Nucleus accumbens (tissue), 56 donors: ENCODE measurements at places on chromosomes 5 and 9.

- DNase-seq = no peak
Measured at GRCh38 chr5:9834871-9835770, 205.0 kb upstream of the TAS2R1 start.

DNA sequence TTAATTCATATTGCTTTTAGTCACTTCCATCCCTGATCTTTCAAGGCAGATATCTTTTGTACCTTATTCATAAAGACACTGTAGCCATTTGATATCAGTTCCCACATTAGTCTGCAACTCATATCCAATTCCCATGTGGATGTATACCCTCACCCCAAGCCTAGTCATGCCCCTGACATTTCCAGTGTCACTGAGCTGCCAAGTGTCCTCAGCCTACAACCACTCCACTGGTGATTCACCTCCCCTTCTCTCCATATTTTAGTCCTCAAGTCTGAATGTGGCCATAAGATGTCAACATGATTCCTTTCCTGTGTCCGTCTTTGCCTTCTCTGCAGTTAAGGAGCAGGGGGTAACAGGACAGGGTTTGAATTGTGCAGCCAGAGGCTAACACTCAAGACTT is 346.9 kb downstream of the RAB3C start:
- DNase-seq = no peak

GRCh38 chr5:78518365-78519197 is 130.0 kb downstream of the LHFPL2 start:
- no peak for DNase-seq

- DNase-seq = no peak
Measured at GRCh38 chr5:128441941-128442350, 96.1 kb downstream of the FBN2 start.

DNA sequence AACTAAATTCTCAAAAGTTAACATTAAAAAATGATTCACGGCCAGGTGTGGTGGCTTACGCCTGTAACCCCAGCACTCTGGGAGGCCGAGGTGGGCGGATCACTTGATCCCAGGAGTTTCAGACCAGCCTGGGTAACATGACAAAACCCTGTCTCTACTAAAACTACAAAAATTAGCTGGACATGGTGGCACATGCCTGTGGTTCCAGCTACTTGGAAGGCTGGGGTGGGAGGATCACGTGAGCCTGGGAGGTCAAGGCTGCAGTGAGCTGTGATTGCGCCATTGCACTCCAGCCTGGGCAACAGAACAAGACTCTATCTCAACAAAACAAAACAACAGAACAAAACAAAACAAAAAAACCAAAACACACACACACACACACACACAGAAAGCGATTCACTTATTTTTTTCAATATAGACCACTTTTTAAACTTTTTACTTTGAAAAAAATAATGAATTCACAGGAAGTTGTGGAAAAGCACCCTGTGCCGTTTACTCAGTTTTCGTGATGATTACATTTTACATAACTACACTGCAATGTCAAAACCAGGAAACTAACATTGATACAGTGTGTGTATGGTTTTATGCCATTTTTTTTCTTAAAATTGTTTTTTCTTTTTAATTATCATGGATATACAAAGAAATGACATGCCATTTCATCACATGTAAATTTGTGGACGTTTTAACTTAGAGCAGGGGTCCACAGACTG is 73.7 kb downstream of the TENT4A start:
- no peak for DNase-seq

DNA sequence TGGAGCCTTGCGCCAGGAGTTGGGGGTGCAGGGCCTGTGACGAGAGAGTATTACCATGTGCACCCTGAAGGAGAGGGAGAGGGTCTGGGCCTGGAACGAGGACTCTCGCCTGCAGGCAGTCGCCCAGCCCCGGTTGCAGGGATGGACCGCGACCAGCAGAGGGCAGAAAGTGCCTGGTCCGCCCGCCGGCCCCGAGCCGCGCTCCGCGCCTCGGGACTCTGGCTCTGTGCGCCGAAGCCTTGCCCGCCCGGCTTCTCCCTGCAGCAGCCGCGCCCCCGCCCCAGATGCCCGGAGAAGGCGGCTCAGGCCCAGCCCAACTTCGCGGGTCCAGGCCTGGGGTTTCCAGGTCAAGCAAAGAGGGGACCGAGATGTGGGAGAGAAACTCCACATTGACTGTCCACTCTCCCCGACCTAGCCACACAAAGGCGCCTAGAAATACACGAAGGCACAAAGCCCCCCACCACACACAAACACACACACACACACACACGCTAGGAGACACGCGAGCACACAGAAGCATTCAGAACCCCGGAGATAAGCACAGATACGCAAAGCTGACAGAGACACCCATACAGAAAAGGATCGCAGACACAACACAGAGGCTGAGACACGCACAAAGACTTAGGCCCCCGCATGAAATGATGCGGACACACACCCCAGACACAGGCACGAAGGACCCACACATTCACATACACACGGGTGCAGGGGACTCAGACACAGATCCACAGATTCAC is 2.0 kb upstream of the LMX1B start:
- no peak for DNase-seq

- DNase-seq = no peak
Measured at GRCh38 chr9:123261006-123261677, 7.2 kb downstream of the STRBP start.

DNA sequence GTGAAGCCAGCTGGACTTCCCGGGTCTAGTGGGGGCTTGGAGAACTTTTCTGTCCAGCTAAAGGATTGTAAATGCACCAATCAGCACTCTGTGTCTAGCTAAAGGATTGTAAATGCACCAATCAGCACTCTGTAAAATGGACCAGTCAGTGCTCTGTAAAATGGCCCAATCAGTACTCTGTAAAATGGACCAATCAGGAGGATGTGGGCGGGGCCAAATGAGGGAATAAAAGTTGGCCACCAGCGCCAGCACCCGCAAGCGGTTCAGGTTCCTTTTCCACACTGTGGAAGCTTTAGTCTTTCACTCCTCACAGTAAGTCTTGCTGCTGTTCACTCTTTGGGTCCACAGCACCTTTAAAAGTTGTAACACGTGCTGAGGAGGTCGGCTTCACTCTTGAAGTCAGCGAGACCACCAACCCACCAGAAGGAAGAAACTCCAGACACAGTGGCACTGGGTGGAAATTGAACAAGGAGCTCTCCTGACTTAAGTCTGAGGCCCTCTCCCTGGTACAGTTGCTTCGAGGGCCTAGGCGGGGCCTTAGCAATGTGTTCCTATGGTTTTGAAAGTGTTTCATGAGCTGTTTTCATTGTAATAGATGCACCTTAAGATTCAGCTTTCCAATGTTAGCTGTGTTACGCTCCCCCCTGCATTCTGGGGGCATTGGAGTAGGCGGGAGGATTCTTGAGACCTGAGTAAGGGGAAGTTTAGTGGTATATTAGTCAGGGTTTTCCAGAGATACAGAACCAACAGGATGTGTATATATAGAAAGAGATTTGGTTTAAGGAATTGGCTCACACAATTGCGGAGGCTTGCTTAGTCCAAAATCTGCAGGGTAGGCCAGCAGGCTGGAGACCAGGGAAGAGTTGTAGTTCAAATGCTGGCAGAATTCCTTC is 21.5 kb upstream of the MYO10 start:
- no peak for DNase-seq

DNA sequence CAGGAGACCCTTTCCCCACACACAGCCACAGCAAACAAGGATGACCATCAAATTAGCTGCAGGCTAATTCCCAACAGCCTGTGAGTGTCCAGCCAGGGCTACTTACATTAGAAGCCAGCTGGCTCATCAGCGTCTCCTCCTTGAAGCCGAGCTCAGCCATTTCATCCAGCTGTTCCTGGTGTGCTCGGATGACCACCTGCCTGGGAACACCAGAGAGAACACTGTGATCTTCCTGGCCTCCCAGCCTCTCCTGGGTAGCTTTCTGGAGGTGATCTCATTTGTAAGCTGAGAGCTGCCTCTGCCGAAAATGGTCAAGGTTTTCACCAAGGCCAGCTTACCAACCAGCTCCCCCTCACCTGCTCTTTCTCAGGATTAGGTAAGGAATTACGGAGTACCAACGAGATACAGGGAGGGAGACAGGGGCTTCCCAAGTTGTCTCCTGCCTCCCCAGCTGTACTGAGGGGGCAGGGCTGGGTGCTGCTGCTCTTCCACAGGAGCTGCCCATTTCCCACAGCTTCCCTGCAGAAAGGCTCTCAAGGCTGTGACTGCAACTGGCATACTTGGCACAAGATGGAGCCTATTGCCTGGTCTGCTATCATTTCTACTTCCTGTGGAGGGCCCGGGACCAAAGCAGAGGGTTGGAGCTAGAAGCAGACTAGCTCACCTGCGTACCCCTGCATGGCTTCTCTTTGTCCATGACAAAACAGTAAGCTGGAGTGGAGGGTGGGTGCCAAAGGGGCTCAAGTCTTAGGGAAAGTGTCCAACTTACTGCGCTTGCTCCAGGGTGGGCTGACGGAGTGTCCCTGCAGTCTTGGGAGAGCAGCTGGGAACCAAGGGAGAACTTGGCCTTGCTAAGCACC is 73.9 kb downstream of the KIF24 start:
- DNase-seq = no peak

DNA sequence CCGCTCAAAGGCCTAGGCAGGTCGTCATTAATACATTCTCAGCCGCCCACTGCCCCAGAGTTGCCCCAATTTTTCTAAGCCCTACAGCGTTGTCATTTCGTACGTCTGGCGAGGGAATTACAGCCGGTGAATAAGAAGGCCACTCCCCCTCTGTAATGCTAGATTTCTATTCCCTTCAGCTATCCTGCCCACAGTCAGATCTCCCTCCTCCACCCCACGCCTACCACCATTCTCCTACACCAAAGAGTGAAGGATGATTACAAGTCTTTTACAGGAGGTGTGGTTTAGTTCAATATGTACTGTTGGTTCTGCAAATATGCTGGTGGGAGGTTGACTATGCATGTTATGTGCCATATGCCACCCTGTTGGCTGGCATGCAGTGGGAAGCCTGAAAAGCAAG is 83.7 kb upstream of the SMIM15 start:
- DNase-seq = no peak
